ENCODE measurements at places on chromosomes 5 and 9. TPM values are rescaled to one million over a fixed set of nuclear protein-coding genes. Genes with fewer than 3 reads are reported as not detected.

Gene OMD
- not detected for total RNA-seq

Gene SLC6A19
- not detected for total RNA-seq

Gene C9orf43
- total RNA-seq: 0.77 TPM

Gene TCERG1
- 152 TPM for total RNA-seq

Gene IRX2
- 42.5 TPM for total RNA-seq

Gene TAF1L
- not detected for total RNA-seq

Gene ADGRD2
- total RNA-seq: not detected

Gene TBC1D13
- 28.9 TPM for total RNA-seq

Gene SPINK6
- total RNA-seq: not detected

Gene ZBED3
- 12.1 TPM for total RNA-seq

DNA sequence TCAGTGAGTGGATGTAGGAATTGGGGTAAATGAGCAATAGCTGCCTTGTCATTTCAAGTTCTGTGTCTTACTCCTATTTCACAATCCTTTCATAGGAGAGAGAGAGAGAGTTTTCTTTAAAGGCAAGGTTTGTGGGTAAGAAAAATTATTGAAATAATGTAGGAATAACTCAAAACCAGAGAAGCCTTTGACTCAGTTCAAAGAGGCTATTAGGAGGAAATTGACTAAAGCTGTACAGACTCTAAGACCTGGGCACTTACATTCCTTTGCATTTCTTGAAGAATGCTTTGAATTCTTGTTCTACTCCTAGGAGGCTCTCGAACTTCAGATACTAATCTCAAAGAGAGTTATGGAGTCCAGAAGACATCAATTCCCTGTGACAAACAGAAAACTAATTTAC lies 257.1 kb downstream of the FBXL7 start:
- DNase-seq: no peak

GRCh38 chr5:38871058-38871605 lies 25.3 kb downstream of the OSMR start:
- no peak for DNase-seq

DNA sequence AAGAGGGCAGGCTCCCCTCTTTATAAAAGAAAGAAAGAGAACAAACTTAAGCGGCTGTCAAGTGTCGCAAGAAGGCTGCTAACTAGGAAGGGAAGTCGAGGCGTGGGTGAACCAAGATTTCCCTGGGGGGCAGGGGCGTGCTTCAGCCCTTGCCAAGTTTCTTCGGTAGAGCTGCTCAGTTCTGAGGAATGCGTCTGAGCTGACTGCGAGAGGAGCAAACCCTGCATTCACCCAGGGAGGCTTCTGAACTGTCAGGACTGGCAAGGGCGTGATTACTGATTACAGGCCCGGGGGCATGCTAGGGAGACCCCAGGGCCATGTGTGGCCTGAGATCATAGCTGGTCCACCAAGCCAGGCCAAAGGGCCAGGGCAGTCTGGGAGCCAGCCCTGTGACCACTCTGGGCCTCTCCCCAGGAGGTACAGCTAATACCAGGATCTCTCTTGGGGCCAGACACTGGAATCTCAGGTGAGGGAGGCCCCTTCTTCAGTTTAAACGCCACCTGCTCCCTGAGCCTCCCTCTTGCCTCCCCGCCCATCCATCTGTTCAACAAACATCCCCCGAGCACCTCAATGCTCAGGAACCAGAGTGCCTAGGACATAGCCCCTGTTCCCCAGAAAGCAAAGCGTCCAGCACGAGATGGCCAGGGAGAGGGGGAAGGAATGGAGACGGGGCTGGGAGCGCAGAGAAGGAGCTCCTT lies 30.9 kb downstream of the SARDH start:
- DNase-seq: no peak

- no peak for DNase-seq
Measured at GRCh38 chr5:52950686-52951085, 38.5 kb upstream of the ITGA2 start.

DNA sequence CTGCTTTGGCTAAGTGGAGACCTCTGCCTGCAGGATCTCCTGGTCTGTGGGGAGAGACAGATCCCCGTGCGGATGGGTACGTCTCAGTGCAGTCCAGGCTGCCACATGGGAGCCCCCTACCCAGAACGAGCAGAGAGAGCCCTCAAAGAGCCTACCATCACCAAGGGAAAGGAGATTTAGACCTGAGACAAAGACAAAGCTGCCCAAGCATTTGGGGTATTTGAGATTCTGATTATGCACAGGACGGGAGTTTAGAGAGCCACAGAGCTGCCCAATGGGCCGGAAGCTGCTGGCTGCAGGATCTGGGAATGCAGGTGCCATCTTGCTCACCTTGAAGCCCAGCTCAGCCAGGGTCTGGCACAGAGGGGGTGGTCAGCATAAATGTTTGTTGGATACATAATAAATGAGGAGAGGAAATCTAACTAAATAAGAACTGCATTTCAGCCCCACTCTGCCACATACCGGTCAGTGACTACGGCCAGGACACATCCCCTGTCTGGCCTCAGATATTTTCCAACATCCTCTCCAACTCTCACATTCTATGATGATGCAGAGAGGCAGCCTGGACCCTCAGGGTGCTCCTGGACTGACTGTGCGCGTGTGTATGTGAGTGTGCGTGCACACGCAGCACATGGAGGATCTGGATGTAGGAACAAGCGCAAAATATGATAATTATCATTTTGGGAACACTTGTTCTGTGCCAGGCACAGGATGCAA lies 157.8 kb downstream of the FGF18 start:
- no peak for DNase-seq

- DNase-seq: no peak
Measured at GRCh38 chr5:58940446-58940845, 357.6 kb downstream of the RAB3C start.

All from neural crest cell (in vitro differentiated cells).